Left ventricle myocardium inferior (tissue), 1 donor: ENCODE measurements at places on chromosomes 3 and 15. TPM values are rescaled to one million over a fixed set of nuclear protein-coding genes. Genes with fewer than 3 reads are reported as not detected.
A peak's percentile ranks its signal among the peaks of the same experiment; 100 is the strongest.

GRCh38 chr3:188026191-188026968 is 127.6 kb upstream of the LPP start:
- DNase-seq = no peak
- no peak overlapping the region for H3K4me3 ChIP-seq
- peaks cover under 1% of the 10 kb centered on the region for H3K27me3 ChIP-seq
- peaks cover 9% of the 10 kb centered on the region for H3K4me1 ChIP-seq

The SNUPN gene
- 19.5 TPM for total RNA-seq

DNA sequence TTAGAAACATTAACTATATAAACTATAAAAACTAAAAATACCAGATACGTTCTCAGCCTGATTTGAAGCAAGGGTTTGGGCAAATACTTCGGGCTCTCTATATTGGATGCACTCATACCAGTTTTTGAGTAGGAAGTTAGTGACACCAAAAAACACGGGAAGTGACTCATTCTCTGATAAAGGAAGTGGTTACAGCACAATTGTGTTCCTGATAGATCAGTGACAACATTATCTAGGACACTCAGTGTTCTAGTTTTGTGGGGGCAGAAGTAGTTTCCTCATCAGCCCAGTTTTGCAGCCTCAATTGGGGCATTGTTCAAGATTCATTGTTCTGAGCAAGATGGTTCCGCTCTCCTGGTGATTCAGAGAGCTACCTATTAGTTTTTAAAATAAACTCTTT is 469.6 kb upstream of the DPPA4 start:
- H3K27ac ChIP-seq = peak overlapping the region; percentile 11
- peaks cover 3% of the 10 kb centered on the region for H3K4me1 ChIP-seq
- DNase-seq = no peak
- no peaks in the 10 kb centered on the region for H3K27me3 ChIP-seq
- no peak overlapping the region for H3K4me3 ChIP-seq

The CHRM5 gene
- not detected for total RNA-seq

GRCh38 chr15:63073497-63074172 is 31.1 kb downstream of the TPM1 start:
- peaks cover 33% of the 10 kb centered on the region for H3K4me1 ChIP-seq
- H3K27me3 ChIP-seq = no peaks in the 10 kb centered on the region
- H3K27ac ChIP-seq = no peak overlapping the region
- no peak for DNase-seq

DNA sequence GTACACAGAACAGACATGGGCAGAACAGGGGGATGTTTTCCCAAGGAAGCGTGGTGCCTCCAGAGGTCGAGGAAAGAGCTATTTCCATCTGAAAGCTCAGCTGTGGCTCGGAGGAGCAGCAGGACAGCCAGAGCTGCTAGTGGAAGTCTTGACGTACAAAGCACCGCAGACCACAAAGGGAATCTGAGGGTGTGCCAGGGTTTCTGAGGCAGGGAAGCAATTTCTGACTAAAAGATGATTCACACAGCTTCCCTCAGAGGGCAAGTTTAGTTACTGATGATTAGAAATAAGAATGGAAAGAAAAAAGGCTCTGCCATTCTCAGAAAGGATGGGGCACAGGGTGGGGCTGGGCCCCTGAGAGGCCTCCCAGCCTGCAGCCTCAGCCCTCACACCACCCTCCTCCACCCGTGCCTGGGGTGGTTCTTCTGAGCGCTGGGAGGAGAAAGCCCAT is 45.8 kb upstream of the SEC13 start:
- H3K27ac ChIP-seq = no peak overlapping the region
- no peaks in the 10 kb centered on the region for H3K36me3 ChIP-seq
- H3K27me3 ChIP-seq = peaks cover 11% of the 10 kb centered on the region
- H3K4me3 ChIP-seq = no peak overlapping the region

DNA sequence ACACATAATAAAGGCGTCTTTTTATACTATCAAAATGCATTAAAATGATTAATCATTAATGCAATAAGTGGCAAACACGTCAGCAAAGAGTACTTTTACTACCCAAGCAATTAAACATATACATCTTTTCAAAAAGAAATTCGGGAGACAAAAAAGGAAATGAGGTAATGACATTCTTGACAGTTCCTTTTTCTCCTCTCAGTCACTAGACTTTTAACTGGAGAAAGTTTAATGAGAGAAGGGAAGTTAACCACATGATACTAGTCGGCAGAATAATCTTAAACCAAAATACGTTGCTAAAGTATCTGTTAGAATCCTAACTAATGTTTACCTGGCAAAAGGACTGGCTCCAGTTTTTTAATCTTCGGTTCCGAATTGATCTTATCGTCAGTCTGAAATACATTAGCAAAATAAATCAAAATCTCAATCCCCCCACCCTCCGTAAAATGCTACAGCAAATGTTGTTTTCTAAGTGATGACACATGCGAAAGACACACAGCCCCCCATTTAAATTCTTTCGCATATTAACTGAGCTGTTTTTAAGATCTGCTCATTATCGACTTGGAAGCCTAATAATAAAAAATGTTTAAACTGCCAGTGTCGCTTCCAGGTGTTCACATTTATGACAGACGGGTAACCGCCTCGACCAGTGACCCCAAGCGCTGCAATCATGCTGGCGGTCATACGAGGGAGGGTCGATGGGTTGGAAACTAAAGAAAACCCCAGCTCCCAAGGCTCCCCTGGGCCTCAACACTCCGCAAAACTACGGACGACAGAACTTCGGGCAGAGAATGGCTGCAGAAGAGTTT is 778 bp downstream of the MTMR10 start:
- no peaks in the 10 kb centered on the region for H3K27me3 ChIP-seq
- peaks cover 68% of the 10 kb centered on the region for H3K4me1 ChIP-seq
- H3K27ac ChIP-seq = peak overlapping the region; percentile 96
- peaks cover 10% of the 10 kb centered on the region for H3K36me3 ChIP-seq
- DNase-seq = no peak

DNA sequence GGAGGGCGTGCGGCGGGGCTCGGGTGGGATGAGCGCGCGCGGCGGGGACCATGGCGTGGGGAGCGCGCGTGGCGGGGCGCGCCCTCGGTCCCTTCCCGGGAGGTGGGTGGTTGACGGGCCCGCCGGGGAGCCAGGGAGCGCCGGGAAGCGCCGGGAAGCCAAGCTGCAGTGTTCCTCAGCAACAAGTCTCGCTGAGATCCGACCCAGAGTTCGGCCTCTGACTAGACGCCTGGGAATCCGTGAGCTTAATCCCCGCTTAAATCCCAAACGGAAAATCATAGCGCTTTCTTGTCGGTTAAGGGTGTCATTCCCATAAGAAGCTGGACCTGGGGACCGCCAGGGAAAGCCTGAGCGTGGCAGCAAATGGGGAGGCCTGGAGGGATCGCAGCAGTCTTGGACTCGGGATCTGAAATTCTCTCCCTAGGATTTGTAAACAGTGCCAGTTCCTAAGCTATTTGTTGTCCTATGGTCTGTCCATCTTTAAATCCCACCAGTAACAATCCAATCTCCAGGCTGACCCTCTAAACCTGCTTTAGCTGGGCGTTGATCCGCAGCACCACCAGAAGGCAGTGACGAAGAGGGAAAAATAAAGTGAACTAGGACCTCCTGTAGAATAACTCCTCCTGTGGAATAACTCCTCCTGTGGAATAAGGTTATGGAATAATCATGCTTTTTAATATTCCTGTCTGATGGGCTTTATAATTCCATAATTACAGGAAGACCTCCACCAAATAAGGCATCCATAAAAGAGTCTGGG is 570 bp upstream of the NEDD4 start:
- peak overlapping the region; percentile 83 for H3K4me3 ChIP-seq
- H3K27me3 ChIP-seq = no peaks in the 10 kb centered on the region
- peaks cover 48% of the 10 kb centered on the region for H3K4me1 ChIP-seq
- H3K27ac ChIP-seq = peak overlapping the region; percentile 97

- peaks cover 21% of the 10 kb centered on the region for H3K27me3 ChIP-seq
- DNase-seq = no peak
- H3K4me1 ChIP-seq = peaks cover 50% of the 10 kb centered on the region
- H3K4me3 ChIP-seq = peak within 1 kb of the TSS; percentile 73
- H3K27ac ChIP-seq = peak within 1 kb of the TSS; percentile 42
Measured at GRCh38 chr15:64151727-64152506, at the start of gene SNX22. SNX22 (plus strand) TSS chr15:64151731; CDS start chr15:64151776, 45 bp downstream.

DNA sequence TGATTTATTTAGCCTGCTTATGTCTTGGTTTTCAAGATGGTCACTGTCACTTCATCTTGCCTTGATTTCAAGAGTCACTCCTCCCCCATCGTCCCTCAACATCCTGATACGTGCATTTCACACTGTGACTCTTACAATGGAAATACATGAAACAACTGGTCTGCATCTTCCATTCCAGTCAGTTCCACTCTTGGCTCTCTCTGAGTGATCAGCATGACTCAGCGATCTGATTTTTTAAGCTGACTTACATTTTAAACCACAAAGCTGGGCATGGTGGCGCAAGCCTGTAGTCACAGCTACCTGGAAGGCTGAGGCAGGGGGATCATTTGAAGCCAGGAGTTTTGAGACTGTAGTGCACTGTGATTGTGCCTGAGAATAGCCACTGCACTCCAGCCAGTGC is 271.2 kb upstream of the ROPN1 start:
- H3K4me1 ChIP-seq = peaks cover 41% of the 10 kb centered on the region
- H3K36me3 ChIP-seq = no peaks in the 10 kb centered on the region
- no peak overlapping the region for H3K4me3 ChIP-seq
- H3K27ac ChIP-seq = no peak overlapping the region
- H3K27me3 ChIP-seq = no peaks in the 10 kb centered on the region
